HuH-7.5 (cell line): ENCODE measurements at places on chromosomes 13 and 19.

DNA sequence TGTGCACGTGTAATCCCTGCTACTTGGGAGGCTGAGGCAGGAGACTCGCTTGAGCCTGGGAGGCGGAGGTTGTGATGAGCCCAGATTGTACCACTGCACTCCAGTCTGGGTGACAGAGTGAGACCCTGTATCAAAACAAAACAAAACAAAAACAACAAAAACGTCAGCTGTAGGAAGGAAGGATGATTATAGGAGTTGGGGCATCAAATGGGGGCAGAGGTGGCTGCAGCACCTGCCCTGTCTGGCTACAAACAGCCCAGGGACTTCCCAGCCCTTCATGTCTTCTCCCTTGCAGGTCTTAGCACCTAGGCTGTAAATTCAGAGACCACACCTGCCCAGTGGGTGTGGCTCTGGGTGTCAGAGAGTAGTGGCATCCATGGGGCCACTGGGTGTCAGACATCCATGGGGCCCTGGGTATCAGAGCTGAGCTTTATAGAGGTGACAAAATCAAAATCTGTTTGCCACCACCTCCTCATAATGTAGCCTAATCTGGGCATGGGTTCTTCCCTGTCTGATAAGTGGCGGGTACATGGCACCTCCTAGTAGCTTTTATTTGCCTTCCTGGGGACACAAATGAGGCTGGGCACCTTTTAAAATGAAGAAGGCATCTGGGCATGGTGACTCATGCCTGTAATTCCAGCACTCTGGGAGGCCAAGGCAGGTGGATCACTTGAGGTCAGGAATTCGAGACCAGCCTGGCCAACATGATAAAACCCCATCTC, 4.7 kb upstream of the B3GNT3 start:
- no peak for DNase-seq

DNA sequence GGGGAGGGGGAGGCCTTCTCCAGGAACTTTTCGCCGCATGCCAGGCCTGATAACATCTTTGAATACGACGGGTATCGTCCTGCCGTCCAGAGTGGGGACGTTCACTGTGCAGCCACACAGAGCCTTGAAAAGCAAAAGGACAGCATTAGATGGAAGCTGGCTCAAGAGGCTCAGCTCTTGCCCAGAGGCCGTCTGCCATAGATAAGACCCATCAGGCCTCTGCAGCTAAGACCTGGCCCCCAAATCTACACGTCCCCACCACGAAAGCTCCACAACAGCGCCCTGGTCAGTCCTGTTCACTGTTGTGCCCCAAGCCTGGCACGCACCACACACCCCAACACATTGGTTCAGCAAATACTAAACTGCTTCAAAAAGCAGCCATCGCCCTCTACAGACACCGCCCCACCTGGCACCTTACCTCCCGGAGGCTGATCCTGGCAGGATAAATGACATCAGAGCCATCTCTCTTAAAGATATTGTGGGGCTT, 2.1 kb downstream of the DNAJB1 start:
- DNase-seq: no peak

GRCh38 chr13:104321756-104322155, 1255.5 kb upstream of the SLC10A2 start:
- DNase-seq: no peak

DNA sequence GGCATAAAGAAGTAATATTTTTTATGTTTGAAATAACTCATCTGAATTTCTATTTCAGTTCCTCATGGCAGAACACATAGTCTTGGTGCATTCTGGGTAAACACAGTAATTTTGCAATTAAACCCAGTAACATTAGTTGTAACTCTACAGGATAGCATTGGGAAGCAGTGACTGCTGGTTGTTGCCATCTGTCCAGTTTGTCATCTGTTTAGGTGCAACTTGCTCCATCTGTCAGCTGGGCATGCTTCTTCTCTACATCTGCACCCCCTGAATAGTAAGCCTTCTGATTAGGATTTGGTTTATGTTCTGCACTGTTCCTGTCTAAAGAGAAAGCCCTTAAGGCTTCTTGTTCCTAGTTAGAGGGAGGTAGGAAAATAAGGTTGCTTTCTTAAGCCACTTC, 63.5 kb upstream of the CSNK1A1L start:
- no peak for DNase-seq

GRCh38 chr13:98174307-98174706, 2.8 kb downstream of the RNF113B start:
- DNase-seq: no peak

- DNase-seq: no peak
Measured at GRCh38 chr13:113975416-113975815, 1.5 kb upstream of the C13orf46 start.

DNA sequence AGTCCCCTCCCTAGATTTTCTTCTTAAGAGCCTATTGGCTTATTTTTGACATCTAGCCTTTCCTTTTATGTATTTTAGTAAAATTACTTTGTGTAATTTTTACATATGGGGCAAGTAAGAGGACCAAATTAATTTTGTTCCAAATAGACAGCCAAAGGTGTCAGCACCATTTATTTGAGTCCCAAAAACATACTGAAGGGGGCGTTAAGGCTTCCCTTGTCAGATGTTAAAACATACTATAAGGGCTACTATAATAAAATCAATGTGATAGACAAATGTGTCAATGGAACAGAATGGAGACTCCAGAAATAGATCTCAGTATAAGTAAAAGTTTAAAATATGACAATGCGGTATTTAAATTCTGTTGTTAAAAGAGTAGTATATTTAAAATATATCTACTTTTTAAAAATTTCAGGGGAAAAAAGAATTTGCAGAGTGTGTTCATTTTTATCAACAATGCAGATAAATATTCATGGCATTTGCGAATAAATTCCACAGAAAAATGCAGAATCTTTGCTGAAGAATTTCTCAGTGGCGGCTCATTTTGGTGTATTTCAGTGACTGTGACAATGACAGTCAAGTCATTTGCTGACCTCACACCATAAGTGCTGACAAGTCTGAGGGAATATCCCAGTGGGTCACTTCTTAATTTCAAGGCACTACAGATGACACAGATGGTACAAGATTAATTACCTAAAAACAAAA, 133.7 kb downstream of the MTUS2 start:
- DNase-seq: no peak

GRCh38 chr13:83618966-83619365, 263.3 kb downstream of the SLITRK1 start:
- no peak for DNase-seq
